ENCODE measurements at places on chromosomes 6 and 20.

DNA sequence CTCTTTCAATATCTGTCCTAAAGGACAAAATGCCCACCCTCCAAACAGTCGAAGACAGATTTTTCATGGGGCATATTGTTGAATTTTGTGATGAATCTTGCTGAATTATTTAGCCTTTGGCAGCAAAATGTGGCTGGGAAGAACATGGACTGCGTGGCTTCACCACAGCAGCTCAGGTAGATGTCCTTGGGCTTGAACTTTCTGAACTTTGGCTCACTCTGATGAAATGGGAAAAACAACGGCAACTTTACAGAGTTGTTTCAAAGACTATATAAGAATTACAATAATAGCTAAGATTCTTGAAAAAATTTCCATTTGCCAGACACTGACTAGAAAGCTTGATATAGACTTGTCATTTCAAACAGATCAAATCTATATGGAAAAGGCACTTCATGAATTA, 52.8 kb upstream of the IL20RA start:
- no peak for DNase-seq

DNA sequence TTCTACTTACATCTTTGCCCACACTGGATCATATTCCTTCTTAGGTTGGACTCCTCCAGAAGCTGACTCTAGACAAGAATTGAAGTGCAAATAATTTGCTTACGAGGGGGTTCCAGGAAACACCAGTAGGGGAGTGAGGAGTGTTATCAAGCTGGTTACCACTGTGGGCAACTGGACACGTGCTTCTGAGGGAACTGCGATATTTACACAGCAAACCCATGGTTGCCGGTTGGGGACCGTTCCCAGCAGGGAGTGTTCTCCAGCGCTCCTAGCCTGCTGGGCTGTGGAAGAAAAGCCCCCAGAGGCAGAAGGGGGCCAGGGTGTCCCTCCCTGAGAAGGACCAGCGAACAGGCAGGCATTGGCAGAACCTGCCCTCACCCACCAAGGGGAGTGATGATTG, 21.7 kb downstream of the MDFI start:
- DNase-seq: no peak

DNA sequence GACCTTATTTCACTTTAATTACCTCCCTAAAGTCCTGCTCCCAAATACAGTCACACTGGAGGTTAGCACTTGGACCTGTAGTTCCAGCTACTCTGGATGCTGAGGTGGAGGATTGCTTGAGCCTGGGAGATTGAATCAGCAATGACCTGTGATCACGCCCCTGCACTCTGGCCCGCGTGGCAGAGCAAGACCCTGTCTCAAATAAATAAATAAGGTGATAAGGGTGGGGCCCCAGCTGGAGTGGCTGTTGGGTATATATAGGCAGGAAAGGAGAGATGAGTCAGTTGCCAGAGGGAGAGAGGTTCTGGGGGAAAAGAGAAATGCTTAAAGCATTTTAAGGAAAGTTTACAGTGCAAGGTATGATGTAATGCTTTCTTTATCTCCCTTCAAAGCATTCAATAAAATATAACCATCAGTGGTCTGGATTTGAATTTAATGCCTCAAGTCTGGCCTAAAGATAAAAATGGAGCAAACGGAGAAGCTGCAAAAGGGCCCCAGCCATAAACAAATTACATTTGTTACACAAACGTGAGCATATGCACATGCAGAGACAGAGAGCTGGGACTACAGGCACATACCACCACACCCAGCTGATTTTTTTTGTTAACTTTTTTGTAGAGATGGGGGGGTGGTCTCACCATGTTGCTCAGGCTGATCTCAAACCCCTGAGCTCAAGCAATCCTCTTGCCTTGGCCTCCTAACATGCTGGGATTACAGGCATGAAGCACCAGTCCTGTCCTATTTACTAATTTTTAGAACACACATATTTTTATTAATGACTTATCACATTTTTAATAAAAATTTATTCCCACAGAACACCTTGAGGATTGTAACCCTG, 6.1 kb upstream of the PM20D2 start:
- DNase-seq: no peak

DNA sequence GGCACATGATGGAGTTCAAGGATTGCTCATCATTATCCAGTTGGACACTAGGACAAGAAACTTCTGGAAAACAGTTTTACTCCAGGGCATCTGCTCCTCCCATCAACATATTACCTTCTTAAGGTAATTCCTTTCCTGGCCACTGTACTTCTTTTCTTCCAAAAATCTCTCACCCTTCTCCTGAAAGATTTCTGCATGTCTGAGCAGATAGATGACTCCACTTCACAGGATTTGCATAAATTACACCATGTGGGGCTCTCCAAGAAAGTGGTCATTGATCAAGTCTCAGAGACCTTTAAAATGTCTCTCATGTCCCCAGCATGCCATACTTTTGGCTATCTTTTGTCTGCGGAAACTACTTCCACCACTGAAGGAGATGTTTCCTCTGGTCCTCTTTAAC, 103.2 kb upstream of the TNFAIP3 start:
- DNase-seq: no peak

GRCh38 chr6:153325661-153326060, 194.6 kb upstream of the RGS17 start:
- no peak for DNase-seq

GRCh38 chr6:17393892-17394631, 667 bp downstream of the CAP2 start:
- peak; percentile 22 for DNase-seq

- peak; percentile 46 for DNase-seq
Observed at GRCh38 chr20:35283441-35284266, 918 bp downstream of the EIF6 start.

DNA sequence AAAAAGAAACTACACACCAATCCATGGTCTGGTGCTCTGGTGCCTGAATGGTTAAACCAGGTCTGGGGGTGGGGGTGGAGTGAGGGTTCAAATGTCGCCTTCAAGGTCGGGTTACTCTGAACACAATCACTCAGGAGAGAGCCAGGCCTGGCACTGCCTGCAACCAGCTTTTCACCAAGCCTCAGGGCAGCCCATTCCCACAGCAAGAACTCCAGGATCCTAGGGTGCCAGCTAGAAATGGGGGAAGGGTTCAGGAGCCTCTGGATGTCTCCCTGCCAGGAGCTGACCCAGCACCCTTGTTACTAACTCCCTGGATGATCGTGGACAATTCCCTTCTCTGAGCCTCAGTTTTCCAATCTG, 6.7 kb downstream of the SDC4 start:
- no peak for DNase-seq

- no peak for DNase-seq
Observed at GRCh38 chr6:50818673-50819072, at the start of gene TFAP2B. TFAP2B (plus strand) TSS chr6:50818871; CDS start chr6:50818892, 21 bp downstream.

- no peak for DNase-seq
Observed at GRCh38 chr6:82872185-82872584, 193.5 kb downstream of the UBE3D start.

- DNase-seq: no peak
Observed at GRCh38 chr20:2224368-2224639, 71.5 kb upstream of the TGM3 start.

DNA sequence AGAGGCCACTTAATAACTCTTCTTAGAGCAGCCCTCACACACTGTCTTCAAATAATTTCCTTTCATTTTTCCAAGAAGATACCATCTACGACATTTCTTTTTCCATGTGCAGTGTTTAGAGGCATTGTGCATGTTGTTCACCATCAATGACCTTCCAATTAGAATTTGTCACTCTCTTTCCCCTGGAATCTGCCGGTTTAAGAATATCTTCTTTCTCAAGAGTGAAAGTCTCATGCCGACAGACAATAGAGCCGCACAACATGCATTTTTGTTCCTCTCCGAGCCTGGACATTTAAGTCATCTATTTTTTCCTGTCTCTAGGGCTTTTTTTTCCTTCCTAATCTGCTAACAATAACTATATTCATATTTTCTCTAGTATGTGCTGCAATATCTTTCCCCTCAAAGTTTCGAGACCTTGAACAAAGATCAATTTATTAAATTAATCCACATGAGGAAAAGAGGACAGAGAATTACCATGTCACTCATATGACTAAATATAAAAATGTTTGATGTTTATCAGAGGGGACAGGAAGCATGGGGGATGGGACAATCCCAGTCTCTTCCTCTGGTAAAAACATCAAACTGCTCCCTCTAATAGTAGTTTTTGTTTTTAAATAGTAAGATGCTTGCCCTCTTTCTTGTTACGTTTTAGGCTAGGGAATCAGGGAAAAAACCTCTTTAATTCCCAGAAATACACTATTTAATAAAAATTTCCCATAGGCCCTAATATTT, 893.4 kb downstream of the C6orf118 start:
- no peak for DNase-seq

- DNase-seq: no peak
Observed at GRCh38 chr20:7195704-7196103, 428.2 kb downstream of the BMP2 start.

DNA sequence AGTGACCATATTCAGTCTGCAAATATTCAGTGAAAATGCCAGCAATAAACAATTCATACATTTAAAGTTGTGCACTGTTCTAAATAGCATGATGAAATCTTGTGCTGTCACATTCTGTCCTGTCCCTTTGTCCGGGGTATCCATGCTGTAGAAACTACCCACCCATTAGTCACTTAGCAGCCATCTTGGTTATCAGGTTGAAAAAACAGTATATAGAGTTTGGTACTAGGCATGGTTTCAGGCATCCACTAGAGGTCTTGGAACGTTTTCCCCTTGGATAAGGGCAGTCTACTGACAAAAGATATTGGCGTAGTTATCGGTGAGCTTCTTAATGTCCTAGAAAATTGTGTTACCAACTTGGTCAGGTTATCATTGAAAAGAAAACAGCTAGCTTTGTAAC, 12.3 kb upstream of the MAP3K7 start:
- DNase-seq: no peak

DNA sequence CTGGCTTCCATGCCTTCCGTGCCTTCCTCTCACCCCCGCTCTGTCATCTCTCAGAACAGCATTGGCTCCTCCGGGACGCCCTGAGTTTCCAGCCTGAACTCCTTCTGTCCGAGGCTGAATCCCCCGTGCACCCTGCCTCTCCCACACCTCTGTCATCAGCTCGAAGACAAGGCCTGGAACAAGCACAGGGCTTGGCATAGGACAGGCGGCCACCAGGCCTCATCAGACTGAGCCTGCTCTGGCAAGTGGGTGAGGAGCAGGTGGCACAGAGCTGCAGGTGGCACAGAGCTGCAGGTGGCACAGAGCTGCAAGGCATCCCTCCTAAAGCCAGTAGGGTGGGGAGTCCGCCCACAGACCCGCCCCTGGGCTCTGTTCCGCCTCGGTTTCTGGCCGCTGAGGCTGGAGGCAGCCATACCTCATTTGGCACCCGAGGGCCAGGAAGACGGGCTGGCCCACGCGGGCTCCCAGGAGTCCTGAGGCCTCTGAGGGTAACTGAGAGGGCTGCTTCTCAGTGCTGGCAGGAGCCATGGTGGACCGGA, 60.2 kb downstream of the EZR start:
- no peak for DNase-seq

DNA sequence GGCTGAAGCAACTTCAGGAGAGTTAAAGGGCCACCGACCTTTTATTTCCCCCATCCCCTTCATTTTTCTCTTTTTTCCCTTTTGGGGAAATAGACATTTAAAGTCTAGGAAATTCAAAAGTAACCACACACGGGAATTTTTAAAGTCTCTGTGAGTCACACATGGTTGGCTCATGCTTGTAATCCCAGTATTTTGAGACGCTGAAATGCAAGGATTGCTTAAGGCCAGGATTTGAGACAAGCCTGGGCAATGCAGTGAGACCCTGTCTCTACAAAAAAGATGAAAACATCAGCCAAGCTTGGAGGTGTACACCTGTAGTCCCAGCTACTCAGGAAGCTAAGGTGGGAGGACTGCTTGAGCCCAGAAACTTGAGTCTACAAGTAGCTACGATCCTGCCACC, 34.2 kb downstream of the KATNA1 start:
- no peak for DNase-seq

- DNase-seq: peak; percentile 89
Observed at GRCh38 chr6:106085984-106086813, at the start of gene PRDM1. PRDM1 (plus strand) TSS chr6:106086336; CDS start chr6:106086554, 218 bp downstream.

GRCh38 chr6:52176550-52176949, 9.6 kb upstream of the IL17A start:
- peak; percentile 63 for DNase-seq

DNA sequence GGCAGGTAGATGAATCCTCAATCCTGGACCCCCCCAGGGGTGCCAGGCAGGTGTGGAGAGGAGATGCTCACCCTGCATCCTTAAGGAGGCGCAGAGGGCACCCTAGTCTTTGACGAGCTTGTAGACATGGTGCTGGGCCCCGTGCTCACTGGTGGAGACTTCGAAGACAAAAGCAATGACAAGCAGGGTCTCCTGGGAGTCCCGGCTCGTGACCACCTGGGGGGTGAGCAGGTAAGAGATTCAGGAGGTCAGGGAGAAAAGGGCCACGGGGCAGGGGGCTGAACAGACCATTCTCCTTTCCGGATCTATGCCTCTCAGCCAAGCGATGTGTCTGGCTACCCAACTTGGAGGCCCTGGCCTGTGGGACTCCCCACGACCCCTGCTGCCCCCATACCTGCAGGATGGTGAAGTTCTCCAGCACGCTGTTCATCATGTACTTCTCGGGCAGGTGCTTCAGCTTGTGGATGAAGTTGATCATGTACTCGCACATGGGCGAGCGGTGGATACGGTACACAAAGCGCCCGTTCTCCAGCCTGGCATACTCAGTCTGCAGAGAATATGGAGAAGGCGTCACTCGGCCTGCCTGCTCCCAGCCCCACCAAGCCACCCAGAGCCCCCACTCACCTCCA, 6.9 kb downstream of the RPL10A start:
- no peak for DNase-seq

GRCh38 chr6:162448294-162448693, 279.3 kb downstream of the PRKN start:
- DNase-seq: no peak

GRCh38 chr6:137892271-137892708, 25.2 kb downstream of the TNFAIP3 start:
- DNase-seq: no peak

- DNase-seq: no peak
Observed at GRCh38 chr6:37600312-37600916, 97.3 kb downstream of the MDGA1 start.

DNA sequence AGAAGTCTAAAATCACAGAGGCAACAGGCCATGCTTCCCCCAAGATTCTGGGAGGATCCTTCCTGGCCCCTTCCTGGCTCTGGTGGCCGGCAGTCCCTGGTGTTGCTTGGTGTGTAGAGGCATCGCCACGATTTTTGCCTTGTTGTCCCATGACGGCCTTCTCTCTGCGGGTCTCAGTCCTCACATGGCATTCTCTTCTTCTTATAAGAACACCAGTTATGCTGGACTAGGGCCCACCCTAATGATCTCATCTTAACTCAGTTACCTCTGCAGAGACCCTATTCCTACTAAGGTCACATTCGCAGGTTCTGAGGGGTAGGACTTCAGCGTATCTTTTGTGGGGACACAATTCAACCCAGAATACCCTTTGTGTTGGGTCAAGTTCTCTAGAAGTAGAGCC, 168.0 kb downstream of the LINC00237 start:
- DNase-seq: no peak

DNA sequence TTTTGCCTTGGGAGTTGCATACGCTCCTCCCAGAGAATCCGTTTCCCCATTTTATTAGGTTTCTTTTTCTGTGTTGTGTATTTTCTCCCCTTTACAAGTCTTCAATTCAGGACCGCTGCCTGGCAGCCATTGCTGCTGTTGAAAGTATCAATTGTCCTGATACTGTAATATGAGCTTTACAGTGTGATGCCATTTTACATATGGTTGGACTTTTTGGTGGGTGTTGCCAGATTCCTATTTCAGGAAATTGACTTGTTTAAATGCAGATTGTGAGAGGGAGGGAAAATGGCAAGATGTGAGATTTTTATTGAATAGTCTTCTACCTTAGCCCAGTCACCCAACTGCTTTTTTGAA, 1.2 kb downstream of the PANK2 start:
- DNase-seq: no peak

- DNase-seq: peak; percentile 10
Observed at GRCh38 chr6:119533603-119534279, 184.2 kb upstream of the MAN1A1 start.

GRCh38 chr6:41748102-41748477, 893 bp upstream of the PGC start:
- DNase-seq: no peak

All from activated CD8-positive, alpha-beta T cell treated with anti-CD3 and anti-CD28 coated beads for 36 hours (primary cell).